ENCODE measurements at places on chromosomes 2 and 18.
A peak's percentile ranks its signal among the peaks of the same experiment; 100 is the strongest.

DNA sequence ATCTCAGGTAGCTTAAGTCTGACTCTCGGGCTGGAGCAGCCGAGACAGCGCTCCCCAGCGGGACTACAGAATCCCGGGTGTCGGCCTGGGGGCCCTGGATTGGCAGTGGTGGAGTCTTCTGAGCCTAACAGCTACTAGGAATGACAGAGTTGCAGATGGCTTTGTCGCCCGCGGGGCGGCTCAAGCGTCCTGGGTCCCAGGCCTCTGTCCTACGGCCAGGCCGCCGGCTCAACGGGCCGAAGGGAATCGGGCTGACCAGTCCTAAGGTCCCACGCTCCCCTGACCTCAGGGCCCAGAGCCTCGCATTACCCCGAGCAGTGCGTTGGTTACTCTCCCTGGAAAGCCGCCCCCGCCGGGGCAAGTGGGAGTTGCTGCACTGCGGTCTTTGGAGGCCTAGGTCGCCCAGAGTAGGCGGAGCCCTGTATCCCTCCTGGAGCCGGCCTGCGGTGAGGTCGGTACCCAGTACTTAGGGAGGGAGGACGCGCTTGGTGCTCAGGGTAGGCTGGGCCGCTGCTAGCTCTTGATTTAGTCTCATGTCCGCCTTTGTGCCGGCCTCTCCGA, 8.8 kb downstream of the SIX2 start:
- DNase-seq, result no peak

DNA sequence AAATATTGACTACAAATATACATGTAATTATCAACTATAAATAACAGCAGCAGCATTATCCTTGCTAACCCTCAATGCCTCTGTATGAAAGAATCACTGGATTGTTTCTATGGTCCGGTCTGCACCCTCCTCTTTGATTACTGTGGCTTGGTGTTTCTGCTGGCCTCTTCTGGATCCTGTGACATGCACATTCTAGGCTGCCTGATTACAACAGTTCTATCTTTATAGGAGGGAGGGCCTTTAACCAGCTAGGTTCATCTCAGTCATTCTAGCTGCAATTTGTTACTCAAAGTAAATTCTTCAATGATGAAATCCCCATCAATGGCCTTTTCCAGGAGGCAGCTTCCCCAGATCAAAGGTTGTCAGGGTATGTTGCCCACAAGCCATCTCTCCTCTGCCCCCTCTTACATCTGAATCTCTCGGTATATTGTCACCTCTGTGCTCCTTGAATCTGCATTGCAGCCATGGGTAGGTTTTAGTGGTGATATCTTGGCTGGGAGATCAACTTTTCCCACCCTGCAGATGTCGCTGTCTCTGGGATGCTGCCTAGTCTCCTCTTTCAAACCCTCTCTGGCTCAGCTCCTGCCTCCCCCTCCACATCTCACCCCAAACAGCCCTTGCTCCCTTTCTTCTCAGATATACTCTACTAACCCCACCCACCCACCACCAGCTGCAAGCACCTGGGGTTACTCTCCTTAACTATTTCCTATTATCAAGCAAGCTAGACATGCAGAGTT, 106.2 kb upstream of the BZW1 start:
- peak; percentile 19 for DNase-seq

GRCh38 chr18:27699137-27699536, 477.8 kb downstream of the CDH2 start:
- DNase-seq, result no peak

- no peak for DNase-seq
Observed at GRCh38 chr2:63035660-63036059, 15.0 kb upstream of the OTX1 start.

DNA sequence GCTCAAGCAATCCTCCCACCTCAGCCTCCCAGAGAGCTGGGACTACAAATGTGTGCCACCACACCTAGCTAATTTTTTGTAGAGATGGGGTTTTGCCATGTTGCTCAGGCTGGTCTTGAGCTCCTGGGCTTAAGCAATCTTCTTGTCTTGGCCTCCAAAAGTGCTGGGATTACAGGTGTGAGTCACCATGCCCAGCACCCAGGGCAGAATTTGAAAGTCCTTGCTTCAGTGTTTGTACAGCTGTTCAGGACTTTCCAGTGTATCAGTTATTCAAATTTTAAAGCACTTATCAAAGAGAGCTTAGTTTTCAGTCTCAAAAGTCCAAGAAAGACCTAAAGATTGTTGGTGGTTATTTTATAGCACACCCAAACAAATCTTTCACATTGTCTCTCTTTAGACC, 43.6 kb upstream of the VPS54 start:
- peak; percentile 58 for DNase-seq

DNA sequence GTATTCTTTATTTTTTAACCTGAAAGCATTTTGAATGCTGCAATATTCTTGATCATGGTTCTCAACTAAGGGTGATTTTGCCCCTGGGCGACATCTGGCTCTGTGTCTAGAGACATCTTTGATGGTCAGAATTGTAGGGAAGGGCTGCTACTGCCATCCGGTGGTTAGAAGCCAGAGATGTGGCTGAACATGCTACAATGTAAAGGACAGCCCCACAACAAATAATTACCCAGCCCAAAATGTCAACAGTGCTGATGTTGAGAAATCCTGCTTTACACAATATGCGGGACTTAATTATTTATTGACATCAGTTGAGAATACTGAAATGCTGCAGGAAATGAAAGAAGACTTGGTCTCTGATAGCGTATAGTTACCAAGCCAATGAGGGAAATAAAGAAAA, 37.5 kb upstream of the SERPINB2 start:
- peak; percentile 34 for DNase-seq

GRCh38 chr2:65453916-65454315, 21.5 kb upstream of the SPRED2 start:
- peak; percentile 82 for DNase-seq

DNA sequence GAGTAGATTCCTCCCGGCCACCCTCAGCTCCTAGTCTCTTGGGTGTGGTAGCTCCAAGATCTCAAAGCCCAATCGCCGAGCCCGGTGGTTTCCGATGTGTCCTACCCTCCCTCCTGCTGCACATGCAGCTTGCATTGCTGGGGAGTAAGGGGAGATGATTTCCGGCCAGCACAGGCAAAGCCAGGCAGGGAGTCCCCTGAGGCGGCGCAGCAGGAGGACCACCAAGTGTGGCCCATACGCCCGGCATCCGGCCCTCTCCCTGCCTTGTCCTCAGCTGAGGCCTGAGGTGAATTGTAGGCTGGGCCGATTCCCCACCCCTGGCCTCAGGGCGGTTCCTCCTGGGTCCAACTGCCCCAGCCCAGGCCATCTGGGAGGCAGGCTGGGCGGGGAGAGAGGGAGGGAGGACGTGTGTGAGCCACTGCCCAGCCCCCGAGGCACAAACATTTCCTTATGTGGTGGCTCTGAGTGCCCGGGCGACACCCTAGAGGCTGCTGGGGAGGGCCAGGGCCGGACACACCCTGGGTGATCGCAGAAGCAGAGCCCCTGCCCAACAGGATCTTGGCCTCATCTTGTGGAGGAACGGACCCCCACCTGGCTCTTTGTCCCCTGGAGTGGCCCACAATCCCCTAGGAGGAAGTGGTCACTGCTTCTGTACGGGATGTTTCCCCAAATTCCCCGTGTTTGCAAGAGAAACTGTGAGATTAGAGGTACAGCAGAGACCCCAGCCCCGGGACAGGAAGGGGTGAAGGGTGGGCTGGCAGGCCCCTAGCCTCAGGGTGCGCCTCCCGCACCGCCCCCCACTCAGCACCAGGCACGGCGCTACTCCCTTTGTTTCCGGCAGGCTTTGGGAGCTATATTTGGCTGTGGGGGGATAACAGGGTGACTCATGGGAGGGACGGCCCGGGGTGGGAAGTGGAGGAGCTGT, 41.9 kb upstream of the PTMA start:
- DNase-seq, result peak; percentile 97

DNA sequence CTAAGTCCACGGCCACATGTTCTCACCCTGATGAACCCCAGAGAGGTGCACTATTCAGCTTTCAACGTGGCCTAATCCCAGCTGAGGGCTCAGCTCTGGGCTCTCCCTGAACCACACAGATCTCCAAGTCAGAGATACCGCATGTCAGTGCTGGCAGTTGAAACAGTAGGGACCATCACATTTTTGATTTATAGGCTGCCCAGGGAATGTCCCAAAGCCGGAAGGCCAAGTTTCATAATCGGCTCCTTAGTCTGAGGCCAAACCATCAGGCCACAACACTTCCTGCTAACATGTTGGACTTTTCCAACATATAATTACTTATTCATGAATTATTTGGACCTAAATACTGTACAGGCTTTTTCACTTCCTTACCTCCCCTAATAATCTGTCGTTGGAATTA, 91.9 kb upstream of the KLHL29 start:
- DNase-seq, result peak; percentile 56

- DNase-seq, result no peak
Observed at GRCh38 chr2:70904371-70905216, 31.1 kb upstream of the ATP6V1B1 start.

GRCh38 chr2:159045545-159046454, 77.4 kb downstream of the TANC1 start:
- DNase-seq, result peak; percentile 65

GRCh38 chr2:200469708-200470211, 40.1 kb downstream of the KCTD18 start:
- DNase-seq, result peak; percentile 54

DNA sequence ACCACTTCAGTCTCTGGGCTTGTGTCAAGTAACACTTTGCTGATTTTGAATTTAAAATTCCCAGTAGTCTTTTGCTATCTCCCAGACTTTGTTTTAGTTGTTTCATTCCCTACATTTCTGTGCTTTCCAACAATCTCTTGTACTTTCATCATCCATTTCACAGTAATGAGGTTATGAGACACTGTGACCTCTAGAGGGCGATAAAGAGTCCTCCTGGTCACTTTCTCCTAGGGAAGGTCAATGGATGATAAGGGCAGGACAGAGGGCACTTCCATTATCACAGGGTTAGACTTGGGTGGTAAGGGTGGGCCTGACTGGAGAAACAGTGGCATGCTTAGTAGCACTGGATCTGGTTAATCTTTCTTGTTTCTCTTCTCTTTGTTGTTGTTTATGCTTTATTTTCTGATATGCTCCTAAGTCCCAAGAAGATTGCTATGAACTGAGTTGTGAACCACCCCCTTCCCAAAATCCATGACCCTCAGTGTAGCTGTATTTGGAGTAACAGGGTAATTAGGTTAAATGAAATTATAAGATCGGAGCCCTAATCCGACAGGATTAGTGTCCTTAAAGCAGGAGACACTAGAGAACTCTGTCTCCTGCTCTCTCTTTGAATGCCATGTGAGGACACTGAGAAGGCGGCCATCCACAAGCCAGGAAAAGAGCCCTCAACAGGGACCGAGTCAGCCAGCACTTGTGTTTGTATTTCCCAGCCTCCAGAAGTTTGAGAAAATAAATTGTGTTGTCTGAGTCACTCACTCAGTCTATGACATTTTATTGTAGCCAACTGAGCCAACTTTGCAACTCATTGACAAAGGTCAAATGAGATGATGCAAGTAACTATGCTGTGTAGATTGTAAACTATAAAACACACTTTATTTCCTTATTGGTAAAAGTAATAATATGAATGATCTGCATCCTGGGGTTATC, 779.2 kb downstream of the CNTNAP5 start:
- peak; percentile 19 for DNase-seq

DNA sequence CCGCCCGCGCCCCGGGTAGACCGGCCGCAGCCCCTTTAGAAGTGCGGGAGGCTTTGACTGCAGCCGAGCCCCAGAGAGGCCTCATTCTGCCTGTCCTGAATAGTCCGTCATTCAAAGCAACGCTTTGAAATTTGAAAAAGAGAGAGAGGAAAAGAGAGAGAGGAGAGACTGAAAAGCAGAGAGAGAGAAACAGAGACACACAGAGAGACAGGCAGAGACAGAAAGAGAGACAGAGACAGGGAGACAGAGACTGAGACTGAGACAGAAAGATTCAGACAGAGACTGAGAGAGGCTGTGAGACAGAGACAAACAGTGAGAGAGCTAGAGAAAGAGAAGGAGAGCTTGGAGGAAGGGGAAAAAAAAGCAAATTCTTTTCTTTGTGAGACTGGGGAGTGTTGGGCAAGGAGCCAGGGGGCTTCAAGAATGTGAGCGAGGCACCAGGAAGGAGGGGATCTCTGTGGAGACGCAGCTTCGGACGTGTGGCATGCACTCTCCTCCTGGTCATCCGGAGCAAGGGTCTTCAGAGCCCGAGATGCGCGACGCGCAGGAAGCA, 73.1 kb downstream of the MYCN start:
- no peak for DNase-seq

GRCh38 chr2:241376808-241377207, 20.7 kb downstream of the FARP2 start:
- DNase-seq, result no peak

DNA sequence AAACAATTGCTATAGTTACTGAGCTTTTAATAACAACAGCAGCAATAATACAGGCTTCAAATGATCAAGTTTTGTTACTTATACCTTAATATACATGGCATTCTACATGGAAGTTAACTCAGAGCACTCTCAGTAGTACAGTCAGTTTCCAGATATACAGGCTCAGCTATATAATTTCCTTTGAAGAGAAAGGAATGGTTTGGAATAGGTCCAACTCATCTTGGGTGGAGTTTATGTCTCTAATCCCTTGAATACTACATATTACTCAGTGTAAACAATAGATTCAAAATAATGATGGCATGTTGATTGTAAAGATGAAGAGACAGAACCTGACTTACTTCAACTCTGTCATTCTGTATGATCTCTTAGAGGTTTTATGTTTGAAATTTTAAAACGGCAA, 174.9 kb downstream of the EPHA4 start:
- no peak for DNase-seq

- DNase-seq, result no peak
Observed at GRCh38 chr2:192558637-192559036, 363.9 kb upstream of the TMEFF2 start.

DNA sequence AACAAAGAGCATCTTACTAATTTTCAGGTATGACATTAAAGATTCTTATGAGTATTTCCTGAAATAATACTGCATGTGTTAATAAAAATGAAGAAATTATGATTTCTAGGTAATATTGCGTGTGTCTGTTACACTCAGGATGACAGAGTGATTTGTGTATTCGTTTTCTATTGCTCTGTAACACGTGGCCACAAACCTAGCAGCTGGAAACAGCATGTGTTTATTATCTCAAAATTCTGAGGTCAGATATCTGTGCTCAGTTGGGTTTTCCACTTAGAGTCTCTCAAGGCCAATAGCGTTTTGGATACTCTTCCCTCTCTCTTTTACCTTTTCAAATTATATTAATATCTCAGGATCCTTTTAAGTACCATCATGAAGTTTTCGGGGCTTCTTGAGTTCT, 667.9 kb upstream of the CDH7 start:
- DNase-seq, result no peak

DNA sequence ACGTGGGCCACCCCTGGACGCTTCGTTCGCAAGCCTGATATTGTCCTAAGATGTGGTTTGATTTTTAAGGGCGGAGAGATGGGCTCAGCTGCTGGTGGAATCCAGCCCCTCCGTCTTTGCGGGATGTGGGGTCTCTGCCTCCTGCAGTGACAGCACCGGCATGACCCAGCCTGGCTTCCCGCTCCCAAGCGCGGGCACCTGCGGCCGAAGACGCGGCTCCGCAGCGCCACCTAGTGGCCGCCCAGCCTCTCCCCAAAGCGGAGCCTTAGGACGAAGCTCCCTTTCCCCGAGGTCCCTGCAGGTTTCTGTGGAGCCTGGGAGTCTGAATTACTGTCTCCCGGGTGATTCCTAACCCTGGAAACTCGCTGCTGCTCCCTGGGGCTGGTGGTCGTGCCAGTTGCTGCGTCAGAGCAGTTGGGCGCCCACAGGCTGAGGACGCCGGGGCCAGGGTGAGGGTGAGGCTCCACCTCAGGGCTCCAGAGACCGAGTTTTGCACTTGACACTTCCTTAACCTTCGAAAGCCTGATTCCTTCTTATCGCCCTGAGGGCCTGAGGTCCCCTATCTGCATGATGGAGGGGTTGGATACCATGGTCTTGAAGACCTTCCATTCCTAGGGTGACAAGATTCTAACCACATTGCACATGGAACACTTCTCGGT, 137.5 kb downstream of the TPO start:
- DNase-seq, result peak; percentile 22

GRCh38 chr2:217489145-217489960, 513.4 kb downstream of the TNS1 start:
- DNase-seq, result peak; percentile 77

Data from fibroblast of skin of right biceps (primary cell).